ENCODE measurements at places on chromosomes 13 and 19.
A peak's percentile ranks its signal among the peaks of the same experiment; 100 is the strongest.

DNA sequence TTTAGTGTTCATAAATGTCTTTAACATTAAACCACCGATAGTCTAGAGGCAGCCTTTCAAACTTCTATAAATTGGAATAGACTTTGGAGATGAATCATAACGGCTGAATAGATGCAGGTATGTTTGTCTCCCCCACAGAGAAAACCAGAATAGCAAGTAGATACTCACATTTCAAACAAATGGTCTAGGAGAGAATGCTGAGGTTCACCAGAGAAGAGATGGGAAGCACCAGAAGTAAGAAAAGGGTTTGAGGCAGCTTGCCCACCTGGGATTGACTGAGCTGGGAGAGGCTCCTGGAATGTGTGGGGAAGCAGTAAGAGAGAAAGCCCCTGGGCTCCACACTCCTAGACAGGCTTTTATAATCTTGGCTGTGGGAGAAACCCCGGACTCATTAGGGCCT is 6.4 kb downstream of the IGFL3 start:
- DNase-seq = no peak

DNA sequence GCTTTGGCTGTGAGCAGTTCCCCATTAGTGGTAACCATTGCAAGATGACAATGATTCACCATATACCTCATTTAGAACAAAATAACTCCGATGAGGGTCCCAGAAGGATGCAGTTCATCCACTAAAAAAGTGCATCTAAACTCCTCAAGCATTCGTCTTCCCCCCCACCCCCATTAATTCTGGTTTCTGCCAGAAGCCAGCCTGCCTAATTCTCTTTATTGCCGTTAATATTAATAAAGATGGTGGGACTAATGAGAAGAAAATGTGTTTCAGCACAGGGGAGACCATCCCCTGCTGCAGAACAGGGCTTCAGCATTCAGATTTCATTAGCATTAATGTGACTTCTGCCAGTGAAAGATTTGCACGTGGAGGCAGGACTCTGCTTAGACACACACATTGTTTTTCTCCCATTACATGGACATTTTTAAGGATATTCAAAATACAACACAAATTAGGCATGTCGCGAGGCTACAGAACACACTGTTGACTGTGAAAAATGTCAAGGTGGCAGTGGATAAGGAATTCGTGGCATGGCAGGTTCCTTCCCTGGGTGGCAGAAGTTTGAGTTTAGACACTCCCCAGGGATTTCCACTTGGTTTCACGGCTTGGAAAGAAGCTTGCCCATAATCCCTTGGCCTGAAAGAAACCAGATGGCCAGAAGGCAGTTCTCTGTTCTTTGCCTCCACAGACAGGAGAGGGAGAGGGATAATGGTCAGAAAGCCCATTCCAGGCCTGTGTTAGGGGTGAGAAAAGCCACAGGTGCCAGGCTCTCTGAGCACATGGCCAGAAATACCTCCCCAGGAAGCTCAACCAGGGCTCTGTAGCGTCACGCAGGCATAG is 236.5 kb downstream of the FOXO1 start:
- no peak for DNase-seq

DNA sequence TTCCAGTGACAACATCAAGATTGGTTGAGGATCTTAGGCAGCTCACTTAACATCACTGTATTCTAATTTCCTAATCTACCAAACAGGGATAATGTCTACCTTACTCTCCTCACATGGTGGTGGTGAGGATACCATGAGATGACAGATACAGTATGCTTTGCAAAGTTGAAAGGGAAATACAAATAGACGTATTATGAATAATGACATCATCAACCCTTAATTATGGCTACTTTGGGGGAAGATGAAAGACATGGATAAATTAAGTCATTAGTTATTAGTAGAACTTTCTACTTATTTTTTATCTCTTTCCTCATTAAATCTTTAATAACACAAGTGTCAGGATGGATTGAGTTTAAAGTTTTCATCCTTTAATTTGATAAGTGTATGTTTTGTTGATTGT is 532.5 kb downstream of the KLF12 start:
- DNase-seq = no peak

DNA sequence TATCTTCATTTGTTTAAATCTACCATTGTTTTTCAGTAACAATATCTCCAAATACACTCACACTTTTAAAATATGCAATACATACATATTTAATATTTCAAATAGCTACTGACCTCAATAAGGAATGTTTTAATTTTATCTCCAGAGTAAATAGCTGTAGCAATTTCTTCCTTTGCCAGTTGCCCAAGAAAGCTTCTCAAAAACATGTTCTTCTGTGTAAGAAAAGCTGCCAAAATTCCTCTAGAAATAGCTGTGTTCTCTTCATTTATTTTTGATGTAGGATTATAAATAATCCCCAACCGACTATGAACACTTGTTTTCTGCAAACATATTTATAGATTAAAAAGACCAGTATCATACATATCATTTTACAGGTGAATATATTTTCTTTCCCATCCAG is 150.5 kb downstream of the UGGT2 start:
- DNase-seq = no peak

- no peak for DNase-seq
These were observed 22.9 kb upstream of the SHISA2 start for GRCh38 chr13:26074706-26075105.

- peak; percentile 21 for DNase-seq
These were observed 511.8 kb upstream of the NBEA start for GRCh38 chr13:34430294-34430693.

DNA sequence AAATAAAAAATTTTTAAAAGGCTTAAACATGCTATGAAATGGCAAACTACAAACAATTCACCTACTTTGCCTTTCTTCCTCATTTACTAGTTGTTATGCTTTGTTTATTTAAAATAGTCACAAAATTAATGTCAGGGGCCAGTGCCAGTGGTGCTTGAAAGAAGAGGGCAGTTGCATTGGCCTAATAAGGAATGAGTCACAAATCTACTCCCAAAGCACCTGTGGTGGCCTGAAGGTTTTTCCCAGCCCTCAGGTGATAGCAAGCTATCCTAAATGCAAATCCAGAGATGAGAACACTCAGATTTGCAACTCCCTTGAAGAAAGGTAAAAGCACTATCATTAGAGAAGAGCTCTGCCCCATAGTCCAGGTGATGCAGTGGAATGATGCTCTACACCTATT is 103.6 kb downstream of the MBNL2 start:
- no peak for DNase-seq

- no peak for DNase-seq
These were observed 9.3 kb upstream of the CEACAM7 start for GRCh38 chr19:41697198-41697855.

DNA sequence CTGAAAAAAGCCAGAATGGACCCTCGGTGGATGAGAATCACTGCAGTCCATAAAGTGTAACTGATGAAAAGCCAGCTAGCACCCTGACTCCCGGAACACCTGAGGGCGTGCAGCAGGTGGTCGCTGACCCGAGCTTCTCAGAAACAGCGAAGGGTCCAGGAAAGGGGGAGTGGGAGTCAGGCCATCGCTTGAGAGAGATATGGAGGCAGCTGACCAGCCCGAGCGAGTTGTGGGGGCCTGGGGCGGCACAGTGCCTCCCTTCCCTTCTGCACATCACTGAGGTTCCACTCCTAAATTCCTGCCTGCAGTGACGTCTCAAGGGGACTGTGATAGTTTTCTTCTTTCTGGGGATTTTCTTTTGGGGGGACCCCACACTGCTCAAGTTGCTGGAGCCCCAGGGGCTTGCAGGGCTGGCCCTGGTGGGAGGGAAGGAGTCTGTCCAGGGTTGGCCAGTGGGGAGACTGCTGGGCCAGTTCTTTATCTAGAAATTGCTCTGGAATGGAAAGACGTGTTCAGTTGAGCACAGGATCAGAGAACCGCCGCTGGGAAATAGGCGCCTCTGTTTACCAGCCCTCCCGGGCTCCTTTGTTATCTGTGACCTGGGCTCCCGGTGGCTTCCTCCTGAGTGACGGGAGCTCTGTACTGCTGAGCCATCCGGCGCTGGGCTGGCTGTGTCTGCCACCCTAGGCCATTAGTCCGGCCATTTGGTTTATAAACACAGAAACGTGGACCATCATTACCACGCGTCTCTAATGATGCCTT is 71.3 kb downstream of the RAB20 start:
- no peak for DNase-seq

DNA sequence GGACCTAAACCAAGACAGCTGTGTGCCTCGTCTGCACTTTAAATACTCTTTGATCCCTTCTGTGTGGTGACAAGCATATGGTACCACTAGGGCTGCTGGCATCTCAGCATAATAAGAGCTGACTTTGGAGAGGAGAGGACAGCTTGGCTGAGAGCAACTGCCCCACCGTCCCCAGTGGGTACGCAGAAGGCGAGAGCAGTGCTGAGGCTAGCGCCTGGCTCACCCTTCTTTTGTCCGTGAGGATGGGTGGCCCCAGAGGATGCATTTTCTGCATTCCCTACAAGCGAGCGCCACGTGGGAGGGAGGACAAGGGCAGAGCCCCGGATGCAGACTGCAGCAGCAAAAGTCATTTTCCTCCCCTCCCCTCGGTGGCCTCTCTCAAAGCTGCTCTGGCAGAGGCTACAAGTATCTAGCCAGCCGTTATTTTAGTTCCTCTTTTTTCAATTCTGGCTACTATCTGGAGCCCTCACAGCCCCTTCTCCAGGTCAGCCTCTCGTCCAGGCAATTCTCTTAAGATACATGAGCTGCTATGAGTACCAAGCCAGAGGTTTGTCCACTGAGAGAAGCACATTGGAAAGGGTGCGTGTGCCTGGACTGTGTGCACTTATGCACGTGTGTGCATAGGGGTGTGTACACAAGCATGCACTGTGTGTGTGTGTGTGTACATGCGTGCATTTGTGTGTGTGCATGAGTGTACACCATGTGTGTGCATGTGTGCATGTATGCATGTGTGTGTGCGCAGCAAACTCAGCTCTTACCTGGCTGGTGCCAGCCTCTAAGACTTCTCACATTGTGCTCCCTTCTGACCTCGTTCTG is 51.3 kb downstream of the RAB20 start:
- DNase-seq = no peak

DNA sequence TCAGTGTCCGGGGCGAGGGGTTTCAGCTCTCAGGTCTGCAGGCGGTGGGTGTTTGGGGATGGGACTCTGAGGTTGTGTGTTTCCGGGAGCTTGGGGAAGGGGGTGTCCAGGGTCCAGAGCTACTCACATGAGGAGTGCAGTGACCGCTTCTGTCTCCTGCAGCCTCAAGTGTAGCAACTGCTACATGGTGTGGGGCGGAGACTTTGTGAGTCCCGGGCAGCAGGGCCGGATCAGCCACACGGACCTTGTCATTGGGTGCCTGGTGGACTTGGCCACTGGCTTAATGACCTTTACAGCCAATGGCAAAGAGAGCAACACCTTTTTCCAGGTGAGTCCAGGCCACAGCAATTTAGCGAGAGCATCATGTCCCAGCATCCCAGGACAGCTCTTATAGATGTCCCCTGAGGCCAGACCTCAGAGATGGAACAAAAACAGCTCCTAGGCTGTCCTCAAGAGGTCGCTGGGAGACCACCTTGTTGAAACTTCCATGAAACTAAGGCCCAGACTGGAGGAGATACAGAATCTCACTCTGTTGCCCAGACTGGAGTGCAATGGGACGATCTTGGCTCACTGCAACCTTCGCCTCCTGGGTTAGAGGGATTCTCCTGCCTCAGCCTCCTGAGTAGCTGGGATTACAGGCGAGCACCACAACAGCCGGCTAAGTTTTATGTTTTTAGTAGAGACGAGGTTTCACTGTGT is 44.9 kb downstream of the RYR1 start:
- peak; percentile 5 for DNase-seq

- peak; percentile 95 for DNase-seq
These were observed 28.3 kb downstream of the CEBPA start for GRCh38 chr19:33273881-33274662.

GRCh38 chr13:107395927-107396662 is 819.2 kb downstream of the LIG4 start:
- no peak for DNase-seq

DNA sequence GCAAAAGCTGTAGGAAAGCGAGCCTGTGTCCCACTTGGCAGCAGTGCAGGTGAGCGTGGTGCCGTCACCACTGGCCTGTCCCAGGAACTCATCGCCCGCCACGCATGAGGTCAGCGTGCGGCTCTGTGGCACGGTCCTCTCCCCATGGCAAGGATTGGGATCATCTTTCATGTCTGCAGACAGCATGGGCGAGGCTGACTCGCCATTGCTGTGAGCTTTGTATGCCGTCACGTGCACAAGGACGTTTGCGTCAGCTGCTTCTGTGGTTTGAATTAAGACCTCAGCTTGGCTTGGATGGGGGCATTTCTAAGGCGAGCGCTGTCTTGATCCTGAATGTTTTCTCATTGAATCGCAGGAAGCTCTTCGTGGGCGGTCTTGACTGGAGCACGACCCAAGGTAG is 9.8 kb downstream of the DAZAP1 start:
- peak; percentile 99 for DNase-seq

GRCh38 chr19:32781280-32781679 is 61.7 kb downstream of the TDRD12 start:
- no peak for DNase-seq

GRCh38 chr13:80712026-80712425 is 371.1 kb upstream of the SPRY2 start:
- peak; percentile 61 for DNase-seq

DNA sequence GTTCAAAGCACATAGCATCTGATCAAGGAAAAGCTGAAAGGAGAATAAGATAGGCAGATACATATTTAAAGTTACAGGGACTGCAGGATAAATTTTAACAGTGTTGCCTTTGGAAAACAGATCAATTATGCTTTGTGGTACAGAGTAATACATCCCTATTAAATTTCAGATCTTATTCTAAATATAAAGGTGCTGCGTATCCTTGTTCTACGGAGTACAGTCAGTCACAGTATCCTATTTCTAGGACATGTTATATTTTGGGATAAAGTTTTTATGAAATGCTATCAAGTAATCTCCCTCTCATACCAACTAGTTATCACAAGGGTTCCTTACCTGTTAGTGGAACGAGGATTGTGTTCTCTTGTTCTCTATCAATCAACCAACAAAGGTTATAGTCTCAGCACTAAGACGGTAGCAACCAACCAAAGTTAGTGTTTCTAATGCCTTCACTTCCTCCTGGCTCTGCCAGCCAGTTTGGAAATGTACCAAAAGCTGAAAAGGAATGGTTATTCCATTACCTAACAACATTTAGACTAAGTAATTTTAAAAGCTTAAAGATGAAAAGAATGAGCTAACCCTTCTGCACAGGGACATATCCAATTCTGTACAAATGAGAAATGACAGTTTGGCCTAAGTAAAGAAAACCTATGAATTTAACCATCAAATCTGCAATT is 35.2 kb downstream of the TSC22D1 start:
- DNase-seq = no peak

GRCh38 chr13:22644941-22645340 is 535.8 kb upstream of the SGCG start:
- no peak for DNase-seq

GRCh38 chr13:77595166-77595810 is 59.8 kb downstream of the SCEL start:
- peak; percentile 6 for DNase-seq

DNA sequence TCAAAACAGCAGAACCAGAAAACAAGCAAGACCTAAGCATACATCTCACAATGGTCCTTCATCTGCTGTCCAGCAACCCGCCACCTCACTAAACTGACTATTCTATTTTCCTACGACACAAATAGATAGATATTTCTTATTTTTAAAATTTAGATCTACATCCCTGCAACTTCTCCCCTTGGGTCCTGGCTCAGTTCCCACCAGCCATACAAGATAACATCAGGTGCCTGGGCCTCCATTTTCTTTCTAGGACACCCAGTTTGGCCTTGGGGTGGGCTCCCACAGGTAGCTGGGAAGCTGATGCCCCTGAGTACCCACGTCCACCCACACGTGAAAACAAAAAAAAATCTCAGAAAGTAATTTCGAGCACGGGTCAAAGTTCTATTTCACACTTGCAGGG is 47.6 kb downstream of the TGDS start:
- no peak for DNase-seq

- DNase-seq = no peak
These were observed 48.9 kb downstream of the TPP2 start for GRCh38 chr13:102645701-102646100.

All from fibroblast of mammary gland (primary cell).